NCI-H187 (cell line): ENCODE measurements at places on chromosomes 12 and 14.

GRCh38 chr12:104342147-104342546 lies 38.6 kb downstream of the EID3 start:
- DNase-seq: no peak

DNA sequence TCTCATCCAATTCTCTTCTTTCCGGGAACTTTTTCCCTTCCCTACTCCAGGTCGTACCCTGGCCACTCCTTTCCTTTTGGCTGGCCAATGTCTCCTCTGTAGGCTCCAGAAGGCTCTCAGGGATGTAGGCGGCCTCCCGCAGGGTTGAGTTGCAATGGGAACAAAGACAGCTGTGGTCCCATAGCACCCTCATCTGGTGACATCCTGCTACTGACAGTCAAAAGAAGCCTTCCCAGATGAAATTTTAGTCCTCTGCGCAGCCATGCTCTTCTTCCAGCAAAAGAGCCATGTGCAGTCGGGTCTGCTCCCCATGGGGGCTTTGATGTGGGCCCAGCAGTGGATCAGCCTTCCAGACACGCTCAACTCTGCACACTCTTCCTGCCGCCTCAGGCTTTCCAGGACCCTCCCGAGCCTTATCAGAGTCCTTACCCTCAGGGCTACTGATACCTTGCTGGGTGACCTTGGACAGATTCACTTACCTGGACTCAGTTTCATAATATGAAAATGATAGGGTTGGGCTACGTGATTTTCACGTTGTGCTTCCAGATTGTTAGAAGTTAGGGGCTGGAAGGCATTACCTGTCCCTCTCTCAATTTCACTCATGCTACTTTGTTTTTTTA lies 5.5 kb upstream of the CELA1 start:
- DNase-seq: no peak

DNA sequence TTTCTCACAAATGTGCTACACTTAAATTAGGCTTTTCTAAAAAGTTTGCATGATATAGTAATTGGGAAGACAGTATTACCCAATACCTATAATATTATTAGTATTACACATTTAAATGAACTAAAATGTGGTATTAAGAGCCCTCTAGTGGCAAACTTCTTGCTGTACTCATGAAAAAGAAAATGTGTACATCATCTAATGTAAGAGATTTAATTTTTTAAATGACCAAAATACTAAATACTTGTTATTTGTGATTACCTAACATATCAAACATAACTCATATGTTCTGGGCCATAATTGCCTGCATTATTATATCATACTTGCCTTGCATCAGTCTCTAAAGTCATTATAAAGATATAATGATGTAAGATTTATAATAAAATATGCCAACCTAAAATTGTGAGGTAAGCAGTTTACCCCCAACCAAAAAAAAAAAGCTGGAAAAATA lies 64.2 kb downstream of the DNAI7 start:
- DNase-seq: no peak

DNA sequence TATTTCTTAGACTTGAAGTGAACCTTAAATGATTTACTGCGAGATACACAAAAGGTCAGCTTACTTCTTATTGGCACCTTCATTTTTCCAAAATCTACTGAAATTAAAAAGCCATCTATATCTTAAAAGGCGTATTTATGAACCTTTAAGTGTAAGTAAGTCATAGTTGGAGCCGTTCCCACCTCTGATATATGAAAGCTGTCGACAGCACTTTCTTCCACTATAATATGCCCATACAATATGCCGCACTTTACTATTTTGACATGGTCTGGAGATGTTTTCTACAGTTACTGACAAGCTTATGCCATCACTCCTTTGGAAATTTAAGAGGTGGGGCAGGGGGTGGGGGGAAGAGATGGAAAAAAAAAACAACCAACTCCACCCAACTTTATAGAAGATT lies 155.3 kb downstream of the PHETA1 start:
- no peak for DNase-seq

DNA sequence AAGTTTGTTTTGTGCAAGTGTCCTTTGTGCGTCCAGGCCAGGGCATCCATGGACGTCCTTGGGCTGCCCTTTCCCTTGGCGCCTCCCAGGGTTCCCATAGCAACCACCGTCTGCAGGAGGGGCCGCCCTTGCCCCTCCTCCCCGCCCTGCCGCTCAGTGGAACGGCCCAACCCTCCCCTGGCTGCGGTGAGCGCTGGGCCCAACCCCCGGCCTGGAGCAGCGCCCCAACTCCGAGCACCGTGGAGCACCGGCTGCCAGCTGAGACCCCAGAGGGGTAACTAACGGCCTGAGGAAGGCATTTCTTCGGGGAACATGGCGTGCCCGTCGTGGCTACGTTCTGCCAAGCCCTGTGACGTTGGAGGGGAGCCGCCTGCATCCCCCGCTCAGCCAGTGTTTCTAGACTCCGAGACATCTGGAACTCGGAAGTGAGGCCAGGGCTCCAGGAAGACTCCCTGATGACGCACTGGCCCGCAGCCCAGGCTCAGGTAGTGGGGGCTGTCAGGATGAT lies 5.3 kb upstream of the ACACB start:
- DNase-seq: no peak

DNA sequence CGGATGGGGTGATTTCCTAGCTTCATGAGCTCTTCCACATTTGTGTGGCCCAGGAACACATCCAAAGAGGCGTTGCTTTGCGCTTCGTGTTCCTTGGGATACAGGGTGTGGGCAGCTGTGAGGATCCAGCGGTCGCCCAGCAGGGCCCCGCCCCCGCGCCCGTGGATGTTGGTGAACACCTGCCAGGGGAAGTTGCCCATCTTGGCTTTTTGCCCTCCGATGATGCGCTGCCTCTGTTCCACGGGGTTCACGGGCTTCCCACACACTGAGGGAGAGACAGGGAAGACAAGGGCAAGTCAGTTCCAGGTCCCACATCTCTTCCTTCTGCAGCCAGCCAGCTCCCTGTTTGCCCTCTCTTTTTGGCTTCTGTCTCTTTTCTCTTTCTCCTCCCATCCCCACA lies 11.2 kb downstream of the C1R start:
- DNase-seq: no peak

GRCh38 chr12:49109641-49110463 lies 795 bp downstream of the LMBR1L start:
- DNase-seq: no peak

- DNase-seq: no peak
Measured at GRCh38 chr14:88326352-88327103, 3.5 kb upstream of the KCNK10 start.

GRCh38 chr12:89862511-89863445 lies 154.1 kb upstream of the ATP2B1 start:
- DNase-seq: no peak

DNA sequence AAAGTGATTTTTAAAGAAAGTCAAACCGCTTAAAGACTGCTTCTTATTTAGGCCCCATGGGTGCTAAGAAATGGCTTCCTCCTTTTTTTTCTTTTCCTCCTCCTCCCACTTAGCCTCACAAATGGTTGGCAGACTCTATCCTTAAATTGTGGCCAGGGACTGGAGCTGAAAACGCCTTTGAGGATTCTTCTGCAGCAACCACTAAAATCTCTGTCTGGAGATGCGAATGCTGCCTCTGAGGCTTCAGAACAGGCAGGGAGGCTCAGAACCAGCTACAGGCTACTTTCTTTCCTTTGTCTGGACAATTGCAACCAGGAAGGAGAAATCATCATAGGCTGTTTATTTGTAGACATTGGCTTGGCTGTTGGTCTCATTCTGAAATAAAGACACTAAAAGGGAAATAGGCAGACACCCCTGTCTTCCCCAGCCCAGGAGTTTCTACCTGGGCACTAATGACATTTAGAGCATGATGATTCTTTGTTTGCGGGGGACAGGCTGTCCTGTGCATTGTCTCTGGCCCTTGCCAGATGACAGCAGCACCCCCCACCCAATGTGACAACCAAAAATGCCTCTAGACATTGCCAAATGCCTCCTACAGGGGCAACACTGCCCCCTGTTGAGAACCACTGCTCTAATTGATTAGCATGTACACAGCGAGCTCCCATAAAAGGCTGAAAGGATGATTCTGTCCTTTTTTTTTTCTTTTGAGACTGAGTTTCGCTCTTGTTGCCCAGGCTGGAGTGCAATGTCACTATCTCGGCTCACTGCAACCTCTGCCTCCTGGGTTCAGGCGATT lies 50.3 kb downstream of the MAP1LC3B2 start:
- DNase-seq: no peak

DNA sequence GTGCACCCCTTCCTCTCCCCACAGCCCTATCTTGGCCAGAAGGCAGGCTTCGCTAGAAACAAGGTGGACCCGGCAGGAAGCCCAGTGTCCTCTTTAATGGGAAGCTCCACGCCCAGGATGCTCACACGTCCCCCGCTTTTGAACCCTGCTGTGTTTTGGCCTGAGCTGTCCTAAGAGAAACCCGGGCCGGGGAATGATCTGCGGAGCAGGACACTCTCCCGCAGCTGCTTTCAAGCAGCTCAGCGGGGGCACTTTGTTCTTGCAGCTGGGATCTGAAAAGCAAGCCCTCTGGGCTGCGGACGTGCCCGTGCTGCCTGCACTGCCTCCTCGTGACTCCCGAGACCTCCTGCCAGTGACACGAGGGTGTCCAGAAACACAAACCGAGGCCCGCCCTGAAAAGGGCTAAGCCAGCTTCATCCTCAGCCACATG lies 30.0 kb downstream of the SCARB1 start:
- DNase-seq: no peak

GRCh38 chr12:92055877-92056276 lies 89.8 kb downstream of the BTG1 start:
- no peak for DNase-seq

DNA sequence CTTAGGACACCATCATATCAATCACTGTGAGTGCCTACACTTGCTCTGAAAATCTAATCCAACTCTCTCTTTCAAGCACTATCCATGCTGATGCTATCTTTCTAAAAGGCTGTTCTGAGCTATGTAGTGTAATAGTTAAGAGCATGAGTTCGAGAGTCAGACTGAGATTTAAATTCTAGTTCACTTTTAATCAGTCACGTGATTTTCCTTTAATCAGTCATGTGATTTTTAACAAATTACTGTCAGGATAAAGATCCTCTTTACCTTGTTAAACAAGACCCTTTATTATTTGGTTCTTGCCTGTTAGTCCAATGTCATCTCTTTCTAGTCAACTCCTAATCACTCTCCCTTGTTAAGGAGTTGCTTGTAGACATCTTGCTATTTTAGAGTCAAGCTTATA lies 653.0 kb downstream of the RPL10L start:
- no peak for DNase-seq

DNA sequence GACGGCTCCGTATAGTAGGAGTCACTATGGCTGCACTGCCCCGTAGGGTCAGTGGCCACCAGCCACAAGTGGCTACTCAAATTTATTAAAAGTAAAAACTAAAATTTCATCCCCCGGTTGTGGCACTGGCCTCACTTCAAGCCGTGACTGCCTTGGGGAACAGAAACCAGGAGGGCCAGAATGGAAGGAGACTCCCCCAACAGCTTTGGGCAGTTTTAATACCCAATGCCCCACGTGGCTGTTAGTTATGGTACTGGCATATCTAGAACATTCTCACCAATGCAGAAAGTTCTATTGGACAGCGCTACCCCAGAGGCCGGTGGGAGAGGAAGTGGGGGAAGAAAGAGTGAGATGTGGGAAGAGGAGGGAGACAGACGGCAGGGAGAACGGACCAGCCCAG lies 6.2 kb downstream of the NCOR2 start:
- no peak for DNase-seq

DNA sequence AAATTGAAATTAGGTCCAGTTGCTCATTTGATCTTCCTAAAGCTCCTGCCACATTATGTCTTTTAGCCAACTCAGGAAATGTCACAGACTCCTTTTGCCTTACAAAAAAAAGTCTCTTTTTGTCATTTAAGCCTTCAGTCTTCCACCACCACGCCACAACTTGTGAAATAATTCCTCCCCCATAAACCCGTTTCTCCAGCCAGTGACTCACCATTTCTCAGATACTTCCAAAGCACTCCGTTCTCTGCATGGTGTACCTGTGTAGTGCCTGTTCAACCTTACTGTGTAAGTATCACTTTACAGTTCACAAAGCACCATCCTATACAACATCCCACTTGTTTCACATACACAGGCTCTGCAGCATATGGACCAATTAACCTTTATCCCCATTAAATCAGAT lies 139.5 kb upstream of the AEBP2 start:
- DNase-seq: no peak

- DNase-seq: no peak
Measured at GRCh38 chr12:112219195-112219594, 93.8 kb downstream of the TRAFD1 start.

DNA sequence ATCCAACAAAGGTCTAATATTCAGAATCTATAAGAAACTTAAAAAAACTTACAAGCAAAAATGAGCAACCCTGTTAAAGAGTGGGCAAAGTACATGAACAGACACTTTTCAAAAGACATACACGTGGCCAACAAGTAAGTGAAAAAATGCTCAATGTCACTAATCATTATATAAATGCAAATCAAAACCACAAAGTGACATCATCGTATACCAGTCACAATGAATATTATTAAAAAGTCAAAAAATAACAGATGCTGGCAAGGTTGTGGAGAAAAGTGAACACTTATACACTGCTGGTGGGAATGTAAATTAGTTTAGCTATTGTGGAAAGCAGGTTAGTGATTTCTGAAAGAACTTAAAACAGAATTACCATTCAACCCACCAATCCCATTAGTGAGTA lies 199.1 kb downstream of the SNAPC1 start:
- DNase-seq: no peak

GRCh38 chr14:23405096-23405495 lies 3.0 kb downstream of the MYH6 start:
- no peak for DNase-seq

GRCh38 chr12:62846491-62846890 lies 88.5 kb downstream of the PPM1H start:
- DNase-seq: no peak

GRCh38 chr12:132366341-132366861 lies 37.0 kb upstream of the GALNT9 start:
- DNase-seq: no peak

GRCh38 chr12:53734425-53734824 lies 7.2 kb upstream of the CALCOCO1 start:
- no peak for DNase-seq

DNA sequence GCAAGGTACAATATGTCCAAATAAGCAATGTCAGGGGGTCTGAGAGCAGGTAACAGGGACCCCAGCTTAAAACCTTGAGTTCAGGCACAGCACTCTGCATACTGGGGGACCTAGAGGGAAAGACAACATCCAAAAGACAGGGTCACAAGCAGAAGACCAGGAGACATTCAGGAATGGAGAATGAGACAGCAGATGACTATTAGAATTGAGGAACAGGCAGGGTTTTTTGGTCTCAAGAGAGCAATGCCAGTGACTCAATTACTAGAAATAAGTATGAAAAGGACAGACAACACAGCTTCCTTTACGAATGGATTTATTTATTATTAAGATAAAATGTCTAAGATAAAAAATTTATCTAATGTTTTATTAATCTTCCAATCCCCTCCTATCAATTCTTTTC lies 223.0 kb downstream of the PTPRO start:
- DNase-seq: no peak

DNA sequence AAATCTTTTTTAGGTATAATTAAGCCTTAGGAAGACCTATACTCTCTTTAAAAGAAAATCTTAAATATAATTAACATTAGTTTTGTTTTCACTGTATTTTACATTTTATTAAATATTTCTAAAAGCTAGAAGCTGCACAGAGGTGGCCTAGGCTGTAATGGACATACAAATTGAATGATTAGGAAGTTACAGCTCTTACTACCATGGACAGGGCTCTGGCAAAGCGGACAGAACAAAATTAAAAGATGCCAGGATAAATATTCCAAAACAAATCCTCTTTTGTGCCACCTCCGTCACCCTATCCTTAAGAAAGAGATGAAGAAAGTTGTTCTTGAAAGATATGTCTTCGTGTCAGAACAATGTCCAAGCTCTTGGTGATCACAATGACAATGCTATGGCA lies 376.5 kb downstream of the ETNK1 start:
- DNase-seq: no peak

GRCh38 chr14:75531660-75532317 lies 9.5 kb downstream of the BATF start:
- DNase-seq: no peak
